ENCODE measurements at places on chromosomes 7 and 10.

GRCh38 chr7:40298421-40298820 lies 163.6 kb downstream of the SUGCT start:
- DNase-seq = no peak

- DNase-seq = no peak
Measured at GRCh38 chr10:74061104-74061503, 63.2 kb downstream of the VCL start.

DNA sequence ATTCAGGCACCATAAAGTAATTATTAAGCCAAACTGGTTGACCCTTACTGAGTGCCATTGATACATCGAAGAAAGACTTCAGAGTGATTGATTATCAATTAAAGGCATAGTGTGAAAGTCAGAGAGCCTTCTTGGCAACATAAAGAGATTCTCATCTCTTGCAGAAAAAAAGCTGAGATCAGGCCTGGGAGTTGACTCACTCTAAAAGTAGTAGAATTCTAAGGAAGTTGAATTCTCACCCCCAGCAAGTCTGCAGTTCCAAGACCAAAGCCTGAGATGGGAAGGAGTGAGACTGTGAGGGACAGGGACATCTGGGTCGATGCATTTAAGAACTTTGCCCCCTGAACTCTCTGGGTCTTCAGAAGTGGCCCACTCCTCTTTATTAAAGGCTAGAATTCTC lies 21.6 kb upstream of the ERCC6 start:
- DNase-seq = no peak

DNA sequence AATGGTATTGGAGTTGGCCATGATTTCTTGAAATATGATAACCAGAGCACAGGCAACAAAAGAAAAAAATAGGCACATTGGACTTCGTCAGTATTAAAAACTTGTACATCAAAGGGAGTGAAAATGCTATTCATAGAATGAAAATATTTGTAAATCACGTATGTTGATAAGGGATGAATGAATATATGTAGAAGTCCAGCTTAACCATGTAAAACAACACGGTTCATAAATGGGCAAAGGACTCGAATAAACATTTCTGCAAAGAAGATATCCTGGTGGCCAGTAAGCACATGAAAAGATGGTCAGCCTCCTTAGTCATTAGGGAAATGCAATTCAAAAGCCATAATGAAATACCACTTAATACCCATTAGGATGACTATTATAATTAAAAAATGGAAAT lies 68.1 kb downstream of the WAC start:
- no peak for DNase-seq

DNA sequence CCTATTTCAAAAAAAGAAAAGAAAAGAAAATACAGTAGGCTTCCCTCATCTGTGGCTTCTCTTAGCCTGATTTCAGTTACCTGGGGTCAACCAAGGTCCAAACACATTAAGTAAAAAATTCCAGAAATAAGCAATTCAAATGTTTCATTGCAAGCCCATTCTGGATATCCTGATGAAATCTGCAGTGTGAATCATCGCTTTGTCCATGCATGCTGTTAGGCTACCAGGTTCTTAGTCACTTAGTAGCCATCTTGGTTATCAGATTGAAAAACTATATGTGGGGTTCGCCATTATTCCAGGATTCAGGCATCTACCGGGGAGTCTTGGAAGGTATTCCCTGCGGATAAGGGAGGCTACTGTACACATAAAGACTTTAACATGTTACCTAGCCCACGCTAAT lies 991 bp upstream of the FAM204A start:
- DNase-seq = no peak

GRCh38 chr10:49282879-49283341 lies 16.1 kb upstream of the C10orf71 start:
- DNase-seq = no peak

GRCh38 chr7:126493801-126494200 lies 758.9 kb downstream of the GRM8 start:
- DNase-seq = no peak

DNA sequence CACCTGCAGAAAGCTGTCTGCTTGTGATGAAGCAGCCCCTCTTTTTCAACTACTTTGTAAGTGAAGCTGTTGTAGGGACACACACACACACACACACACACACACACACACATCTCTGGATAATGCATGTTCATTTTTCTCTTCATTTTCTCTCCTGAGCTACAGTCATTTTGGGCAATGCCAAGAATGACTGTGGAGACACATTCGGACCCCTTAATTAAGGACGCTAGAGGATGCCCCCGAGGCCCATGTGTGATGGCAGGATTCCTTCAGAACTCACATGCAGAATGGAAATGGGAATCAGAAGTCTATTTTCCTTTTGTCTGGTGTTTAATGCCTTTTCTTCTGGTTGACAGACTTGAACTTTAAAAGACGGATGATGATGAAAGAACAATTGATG lies 56.6 kb downstream of the CLRN3 start:
- no peak for DNase-seq

DNA sequence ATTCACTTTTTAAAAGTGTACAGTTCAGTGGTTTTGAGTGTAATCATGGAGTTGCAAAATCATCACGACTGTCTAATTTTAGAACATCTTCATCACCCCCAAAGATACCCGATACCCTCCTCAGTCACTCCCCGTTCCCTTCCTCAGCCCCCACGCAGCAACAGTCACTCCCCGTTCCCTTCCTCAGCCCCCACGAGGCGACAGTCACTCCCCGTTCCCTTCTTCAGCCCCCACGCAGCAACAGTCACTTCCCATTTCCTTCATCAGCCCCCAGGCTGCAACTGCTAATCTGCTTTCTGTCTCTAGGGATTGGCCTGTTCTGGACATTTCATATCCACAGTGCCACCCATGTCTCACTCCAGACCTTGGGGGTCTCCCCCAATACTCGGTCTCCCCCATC lies 161.6 kb upstream of the PPP2R2D start:
- no peak for DNase-seq

GRCh38 chr7:142347091-142347490 lies 89.2 kb upstream of the PRSS58 start:
- DNase-seq = no peak

DNA sequence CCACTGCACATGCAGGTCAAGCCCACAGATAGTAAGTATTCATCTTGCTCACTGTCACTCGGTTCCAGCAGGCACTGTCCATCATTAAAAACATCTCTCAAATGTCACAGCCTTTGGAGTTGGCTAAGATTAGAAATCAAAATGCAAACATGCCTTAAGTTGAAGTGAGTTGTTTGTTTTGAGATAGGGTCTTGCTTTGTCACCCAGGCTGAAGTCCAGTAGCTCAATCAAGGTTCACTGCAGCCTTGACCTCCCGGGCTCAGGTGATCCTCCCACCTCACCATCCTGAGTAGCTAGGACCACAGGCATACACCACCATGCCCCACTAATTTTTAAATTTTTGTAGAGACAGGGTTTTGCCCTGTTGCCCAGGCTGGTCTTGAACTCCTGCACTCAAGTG lies 98.1 kb downstream of the EBF3 start:
- no peak for DNase-seq

DNA sequence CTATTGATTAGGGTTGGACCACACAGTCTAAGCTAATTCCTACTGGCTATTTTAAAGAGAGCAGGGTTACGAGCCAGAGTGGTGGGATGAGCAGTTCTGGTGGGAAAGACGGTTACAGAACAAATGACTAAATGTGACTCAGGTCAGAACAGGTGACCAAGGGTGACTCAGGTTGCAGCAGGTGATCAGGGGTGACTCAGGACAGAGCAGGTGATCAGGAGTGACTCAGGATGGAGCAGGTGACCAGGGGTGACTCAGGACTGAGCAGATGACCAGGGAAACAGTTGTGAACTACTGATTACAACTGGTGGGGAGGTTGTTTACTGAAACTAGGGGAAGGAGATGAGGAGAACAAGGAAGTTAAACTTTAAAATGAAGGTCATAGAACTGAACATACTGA lies 366.3 kb downstream of the ABCA13 start:
- no peak for DNase-seq

DNA sequence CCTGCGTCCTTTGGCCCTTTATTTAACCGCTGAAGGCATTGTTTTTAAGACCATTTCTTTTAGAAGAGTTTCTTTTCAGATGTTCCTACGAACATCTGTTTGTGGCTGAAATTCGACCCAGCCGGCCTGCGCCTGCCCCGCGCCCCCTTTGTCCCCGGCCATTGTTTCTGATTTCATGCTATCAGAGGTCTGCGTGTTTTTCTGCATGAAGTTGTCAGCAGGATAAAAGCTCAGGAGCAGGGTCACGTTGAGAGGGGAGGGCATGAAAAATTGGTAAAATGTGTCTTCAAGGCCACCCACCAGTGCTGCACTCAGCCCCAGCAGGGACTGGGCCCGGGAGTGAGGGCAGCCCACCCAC lies 43.1 kb downstream of the NKX6-2 start:
- DNase-seq = no peak

DNA sequence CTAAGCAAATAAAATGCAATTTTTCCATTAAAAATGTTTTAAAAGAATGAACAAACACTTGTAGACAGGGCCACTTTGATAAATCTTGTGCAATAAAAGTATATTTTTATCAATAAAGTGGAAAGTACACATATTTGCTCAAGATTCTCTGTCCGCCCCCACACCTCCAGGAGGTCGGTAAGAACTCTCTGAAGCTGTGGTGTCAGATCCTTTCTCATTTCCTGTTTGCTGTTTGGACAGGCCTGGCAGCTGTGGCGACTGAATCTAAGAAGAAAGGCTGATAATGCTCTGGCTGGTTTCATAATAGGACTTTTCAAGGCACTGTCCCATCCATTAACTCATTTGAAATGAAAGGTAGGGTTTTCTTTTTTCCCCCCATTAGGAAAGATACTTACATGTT lies 15.3 kb upstream of the ASB4 start:
- no peak for DNase-seq

DNA sequence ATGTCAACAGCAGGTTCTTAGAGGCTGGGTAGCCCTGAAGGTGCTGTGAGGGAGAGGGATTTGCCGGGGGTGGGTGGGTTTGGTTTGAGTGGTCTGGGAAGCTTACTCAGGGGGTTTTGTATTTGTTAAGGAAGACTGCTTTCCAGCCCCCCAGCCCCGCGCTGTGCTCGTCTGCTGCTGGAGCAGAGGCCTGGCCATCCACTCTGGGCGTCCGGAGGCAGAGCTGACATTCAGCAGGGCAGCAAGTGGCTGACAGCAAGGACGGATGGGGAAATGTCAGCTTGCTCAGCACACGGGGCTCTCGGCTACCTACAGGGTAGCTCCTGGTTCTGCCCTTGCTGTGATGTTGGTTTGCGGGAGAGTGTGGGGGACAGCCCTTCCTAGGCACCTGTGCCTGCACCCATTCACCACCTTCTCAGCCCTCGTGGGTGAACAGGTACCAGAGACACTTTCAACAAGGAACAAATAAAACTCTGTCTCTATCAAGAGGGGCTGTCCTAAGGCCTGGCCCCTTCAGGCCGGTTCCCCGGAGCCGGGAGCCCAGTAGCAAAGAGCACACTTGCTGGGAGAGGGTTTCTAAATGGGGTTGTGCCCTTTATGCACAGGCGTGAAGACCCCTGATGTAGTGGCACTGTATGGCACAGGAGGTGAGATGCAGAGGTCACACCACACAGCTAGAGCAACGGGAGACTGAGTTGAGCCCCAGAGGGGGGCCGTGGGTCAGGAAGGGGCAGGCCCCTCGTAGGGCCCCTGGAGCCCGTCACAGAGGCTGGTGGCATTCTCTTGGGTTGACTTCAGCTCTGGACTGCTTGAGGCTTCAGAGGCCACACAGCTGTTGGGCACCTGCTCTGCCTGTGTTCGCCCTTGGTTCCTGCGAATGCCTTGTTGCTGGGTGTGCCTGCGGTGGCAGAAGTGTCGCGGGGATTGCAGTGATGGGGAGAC lies 72.2 kb upstream of the SHH start:
- DNase-seq = no peak

DNA sequence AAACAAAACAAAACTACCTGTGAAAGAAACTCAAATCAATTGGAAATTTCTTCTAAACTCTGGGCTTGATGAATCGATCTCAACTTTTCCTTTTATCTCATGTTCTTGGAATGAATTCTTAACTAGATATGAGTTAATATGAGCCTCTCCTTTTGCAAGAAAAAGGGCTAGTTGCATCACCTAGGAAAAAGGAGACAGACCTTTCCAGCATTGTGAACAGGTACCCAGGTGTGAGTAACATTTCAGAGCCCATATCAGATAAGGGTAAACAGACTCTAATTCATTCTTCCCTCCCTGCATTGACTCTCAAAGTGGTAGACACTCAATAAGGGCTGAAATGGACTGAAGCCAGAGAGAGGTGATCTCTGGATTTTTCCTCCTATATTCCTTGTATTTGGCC lies 103.8 kb upstream of the AGR3 start:
- no peak for DNase-seq

DNA sequence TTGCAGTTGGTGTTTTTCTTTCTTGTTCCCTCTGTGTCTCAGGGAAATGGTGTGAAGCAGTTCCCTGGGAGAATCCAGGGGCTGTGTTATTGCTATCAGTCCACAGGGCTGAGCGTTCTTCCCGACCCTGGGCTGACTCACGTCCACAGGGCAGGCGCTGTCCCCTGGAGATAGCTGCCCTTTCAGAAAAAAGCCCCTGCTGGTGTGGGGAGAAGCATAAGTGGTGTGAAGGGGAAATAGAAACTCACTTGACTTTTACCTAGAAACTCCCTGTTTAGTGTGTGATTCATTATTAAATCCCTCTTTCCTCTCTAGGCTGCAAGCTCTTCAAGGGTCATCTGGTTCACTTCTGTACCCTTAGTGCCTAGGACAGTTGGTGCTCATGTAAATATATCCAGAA lies 63.3 kb upstream of the SMNDC1 start:
- DNase-seq = no peak

- no peak for DNase-seq
Measured at GRCh38 chr7:149770728-149771636, 2.4 kb downstream of the ZNF467 start.

DNA sequence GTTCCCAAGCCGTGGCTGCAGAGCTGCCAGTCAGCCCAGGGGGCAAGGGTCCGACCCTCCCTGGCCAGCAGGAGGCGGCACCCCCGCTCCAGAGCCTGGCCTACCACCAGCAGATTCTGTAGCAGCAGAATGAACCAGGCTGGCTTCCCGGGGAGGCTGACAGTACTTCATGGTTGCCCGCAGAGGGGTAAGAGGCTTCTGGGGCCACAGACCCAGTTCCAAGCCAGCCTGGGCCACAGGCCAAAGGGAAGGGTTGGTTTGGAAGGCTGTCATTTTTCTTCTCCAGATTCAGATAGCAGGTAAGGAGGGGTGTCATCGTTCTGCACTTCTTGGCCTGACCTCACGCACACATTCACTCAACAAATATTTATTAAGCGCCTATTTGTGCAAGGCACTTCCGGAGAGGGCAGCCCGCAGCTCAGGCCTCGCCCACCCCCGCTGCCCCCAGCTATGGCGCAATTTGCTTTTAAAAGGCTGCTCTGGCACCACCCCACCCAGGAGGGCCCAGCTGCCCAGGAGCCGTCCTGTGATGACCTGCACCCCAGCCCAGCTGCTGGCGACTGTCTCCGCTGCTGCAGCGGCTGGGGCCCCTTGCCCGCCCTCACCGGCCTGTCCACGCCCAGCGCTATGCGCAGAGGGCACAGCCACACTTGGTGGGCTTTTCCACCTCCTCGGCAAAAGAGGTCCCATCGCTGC lies 168.5 kb downstream of the LCOR start:
- no peak for DNase-seq

DNA sequence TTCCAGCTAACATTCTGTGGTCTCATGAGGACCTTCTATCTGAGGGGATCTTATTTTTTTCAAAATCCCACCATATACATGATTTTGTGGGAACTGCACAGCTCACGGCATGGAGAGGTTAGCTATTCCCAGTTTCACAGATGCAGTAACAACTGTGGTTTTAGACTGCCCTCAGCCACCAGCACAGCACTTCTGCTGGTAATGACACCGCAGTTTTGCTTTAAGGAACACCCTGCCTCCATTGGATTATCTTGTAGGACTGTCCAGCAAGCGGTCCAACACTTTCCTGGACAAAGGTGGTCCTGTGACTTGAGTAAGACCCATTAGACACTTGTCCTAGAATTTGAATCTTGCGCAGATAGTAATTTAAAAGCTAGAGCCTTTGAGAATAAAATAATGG lies 65.3 kb upstream of the SMNDC1 start:
- DNase-seq = no peak

Measured in stimulated activated CD4-positive, alpha-beta T cell treated with anti-CD3 and anti-CD28 coated beads, Interleukin-4, amount 100 ng/mL, for 1 hour (primary cell).